ENCODE measurements at places on chromosomes 5 and 9.

- no peak for DNase-seq
These were observed 145.6 kb downstream of the FBXL7 start for GRCh38 chr5:15645381-15646160.

- no peak for DNase-seq
These were observed 24.6 kb upstream of the IFNK start for GRCh38 chr9:27499451-27499850.

GRCh38 chr9:87675906-87676515 is 49.9 kb upstream of the CTSL start:
- no peak for DNase-seq

- no peak for DNase-seq
These were observed 31.3 kb downstream of the KCNN2 start for GRCh38 chr5:114393159-114393558.

DNA sequence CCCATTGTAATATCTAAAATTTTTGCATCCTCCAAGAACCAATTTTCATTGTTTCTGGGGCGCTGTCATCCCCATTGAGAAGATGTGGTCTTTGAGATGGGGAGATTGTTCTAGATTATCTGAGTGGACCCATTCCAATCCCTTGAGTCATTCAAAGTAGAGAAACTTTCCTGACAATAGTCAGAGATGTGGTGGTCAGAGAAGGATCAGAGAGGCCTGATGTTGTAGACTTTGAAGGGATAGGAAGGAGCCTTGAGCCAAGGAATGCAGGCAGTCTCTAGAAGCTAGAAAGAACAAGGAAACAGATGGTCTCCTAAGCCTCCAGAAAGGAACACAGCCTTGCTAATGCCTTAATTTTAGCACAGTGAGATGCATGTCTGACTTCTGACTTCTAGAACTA is 80.4 kb downstream of the TEK start:
- no peak for DNase-seq

DNA sequence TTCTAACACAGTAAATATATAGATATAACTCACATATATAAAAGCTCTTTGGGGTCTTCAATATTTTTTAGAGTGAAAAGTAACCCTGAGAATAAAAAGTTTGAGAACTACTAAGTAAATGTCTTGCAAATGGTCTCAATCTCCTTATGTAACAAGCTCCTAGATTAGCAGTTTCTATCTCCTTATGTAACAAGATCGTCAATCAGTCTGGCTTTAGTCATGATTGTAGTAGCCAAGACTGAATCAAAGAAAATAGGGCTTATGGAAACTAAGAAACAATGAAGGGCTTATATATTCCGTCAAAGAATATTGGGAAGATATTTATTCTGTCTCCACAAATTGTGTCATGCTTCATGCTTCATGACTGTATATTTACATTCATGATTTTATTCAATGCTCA is 22.4 kb upstream of the FREM1 start:
- no peak for DNase-seq

- DNase-seq = no peak
These were observed 1852.8 kb downstream of the EFNA5 start for GRCh38 chr5:105817914-105818313.

GRCh38 chr5:134071614-134072207 is 42.8 kb upstream of the TCF7 start:
- no peak for DNase-seq

DNA sequence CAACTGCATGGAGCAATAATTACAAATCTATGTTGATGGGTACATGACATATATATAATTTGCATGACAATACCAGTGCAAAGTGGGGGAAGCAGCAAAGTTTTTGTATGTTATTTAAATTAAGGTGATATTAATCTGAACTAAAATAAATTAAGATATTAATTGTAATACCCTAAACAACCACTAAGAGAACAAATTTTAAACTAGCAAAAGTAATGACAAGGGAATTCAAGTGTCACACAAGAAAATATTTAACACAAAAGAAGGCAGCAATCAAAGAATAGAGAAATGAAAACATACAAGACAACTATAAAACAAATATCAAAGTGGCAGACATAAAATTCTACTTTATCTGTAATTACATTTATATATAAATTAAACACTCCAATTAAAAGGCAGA is 2003.4 kb downstream of the MAT2B start:
- no peak for DNase-seq

- DNase-seq = no peak
These were observed 161.8 kb upstream of the VLDLR start for GRCh38 chr9:2459756-2460155.

GRCh38 chr9:32345243-32345642 is 39.2 kb upstream of the ACO1 start:
- no peak for DNase-seq

DNA sequence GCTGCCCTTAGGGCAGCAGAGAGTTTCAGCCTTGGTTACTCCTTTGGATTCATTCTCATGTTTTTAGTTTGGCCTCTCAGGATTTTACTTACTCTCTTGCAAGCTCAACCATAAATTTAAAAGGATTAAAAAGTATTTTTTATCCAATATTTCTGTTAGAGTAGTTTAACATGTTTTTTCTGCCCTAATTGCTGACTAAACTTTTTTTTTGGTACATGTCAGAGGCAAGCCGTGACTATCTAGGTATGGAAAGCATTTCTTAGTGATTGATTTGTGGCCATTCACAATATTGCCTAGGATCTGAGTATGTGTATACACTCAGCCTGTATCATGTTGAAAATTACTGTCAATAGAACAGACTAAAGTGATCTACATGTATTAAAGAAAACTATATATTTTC is 92.1 kb downstream of the MELK start:
- DNase-seq = no peak

- DNase-seq = no peak
These were observed 75.3 kb downstream of the TRIO start for GRCh38 chr5:14218480-14218879.

- DNase-seq = no peak
These were observed 6.6 kb downstream of the POC5 start for GRCh38 chr5:75710637-75711036.

DNA sequence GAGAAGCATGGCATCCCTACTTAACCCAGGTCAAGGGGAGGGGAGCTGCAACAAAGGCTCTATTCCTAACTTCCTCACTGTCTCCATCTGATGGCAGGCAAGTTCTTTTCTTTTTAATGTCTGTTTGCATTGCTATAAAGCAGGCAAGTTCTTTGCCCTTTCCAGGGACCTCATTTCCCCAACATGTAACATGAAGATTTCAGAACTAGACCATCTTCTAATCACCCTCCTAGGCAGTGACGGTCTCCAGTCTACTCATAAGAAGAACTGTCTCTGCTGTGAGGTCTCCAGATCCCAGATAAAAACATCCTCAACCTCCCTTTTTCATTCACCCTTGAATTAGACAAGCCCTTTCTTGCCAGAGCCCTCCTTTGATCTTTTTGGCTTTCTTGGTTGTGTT is 42.1 kb downstream of the PPP1R2B start:
- no peak for DNase-seq

DNA sequence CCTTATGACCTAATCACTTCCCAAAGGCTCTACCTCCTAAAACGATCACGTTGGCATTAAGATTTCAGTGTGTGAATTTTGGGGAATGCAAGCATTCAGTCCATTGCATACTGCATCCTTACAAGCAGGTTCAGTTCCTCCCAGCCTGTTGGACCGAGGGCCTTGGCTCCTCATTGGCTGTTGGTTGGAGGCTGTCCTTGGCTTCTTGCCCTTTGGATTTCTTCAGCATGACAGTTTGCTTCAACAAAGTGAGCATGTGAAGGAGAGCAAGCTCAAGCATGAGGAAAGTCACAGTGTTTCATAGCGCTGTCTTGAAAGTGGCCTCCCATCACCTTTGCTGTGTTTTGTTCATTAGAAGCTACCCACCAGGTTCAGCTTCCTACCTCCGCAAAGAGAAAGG is 109.5 kb downstream of the GADD45G start:
- no peak for DNase-seq

- no peak for DNase-seq
These were observed 8.9 kb downstream of the B4GALT1 start for GRCh38 chr9:33157960-33158842.

DNA sequence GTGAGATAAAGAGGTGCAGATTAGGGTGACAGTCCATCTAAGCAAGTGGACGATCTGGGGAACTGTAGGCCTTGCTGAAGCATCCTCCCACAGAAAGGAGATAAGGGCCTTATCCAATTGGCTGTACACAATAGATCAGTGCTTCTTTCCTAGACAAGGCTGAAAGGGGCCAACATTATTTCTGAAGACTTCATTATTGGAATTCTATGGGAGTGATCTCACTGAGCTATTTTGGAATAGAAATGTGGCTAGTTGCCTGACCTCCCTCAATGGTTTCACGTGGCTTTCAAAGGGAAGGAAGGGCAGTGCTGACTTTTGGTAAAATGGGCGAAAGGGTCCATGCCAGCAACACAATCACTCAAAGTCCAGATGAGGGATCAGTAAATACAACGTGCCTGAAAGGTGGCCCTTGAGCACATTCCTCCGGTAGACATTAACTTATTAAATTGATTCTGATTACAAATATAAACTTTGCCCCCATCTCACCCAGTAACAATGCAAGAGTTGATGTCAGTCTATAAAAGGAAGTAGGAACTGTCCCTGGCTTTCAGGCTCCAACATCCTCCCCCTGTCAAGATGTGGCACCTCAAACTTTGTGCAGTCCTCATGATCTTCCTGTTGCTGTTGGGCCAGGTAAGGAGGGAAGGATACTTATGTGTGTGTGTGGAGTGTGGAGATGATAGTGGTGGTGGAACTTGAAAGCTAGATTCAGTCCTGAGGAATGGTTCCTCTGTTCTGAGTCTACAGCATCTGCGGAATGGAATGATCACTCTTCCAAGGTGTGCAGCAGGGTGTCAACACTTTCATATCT is at the start of gene LEAP2:
Gene LEAP2, plus strand, starts transcription at position 550 of the 811 bp plus-strand sequence. Its CDS starts 27 bp downstream, at position 577.
- DNase-seq = no peak

- no peak for DNase-seq
These were observed 254.1 kb downstream of the FSTL4 start for GRCh38 chr5:133358271-133358670.

DNA sequence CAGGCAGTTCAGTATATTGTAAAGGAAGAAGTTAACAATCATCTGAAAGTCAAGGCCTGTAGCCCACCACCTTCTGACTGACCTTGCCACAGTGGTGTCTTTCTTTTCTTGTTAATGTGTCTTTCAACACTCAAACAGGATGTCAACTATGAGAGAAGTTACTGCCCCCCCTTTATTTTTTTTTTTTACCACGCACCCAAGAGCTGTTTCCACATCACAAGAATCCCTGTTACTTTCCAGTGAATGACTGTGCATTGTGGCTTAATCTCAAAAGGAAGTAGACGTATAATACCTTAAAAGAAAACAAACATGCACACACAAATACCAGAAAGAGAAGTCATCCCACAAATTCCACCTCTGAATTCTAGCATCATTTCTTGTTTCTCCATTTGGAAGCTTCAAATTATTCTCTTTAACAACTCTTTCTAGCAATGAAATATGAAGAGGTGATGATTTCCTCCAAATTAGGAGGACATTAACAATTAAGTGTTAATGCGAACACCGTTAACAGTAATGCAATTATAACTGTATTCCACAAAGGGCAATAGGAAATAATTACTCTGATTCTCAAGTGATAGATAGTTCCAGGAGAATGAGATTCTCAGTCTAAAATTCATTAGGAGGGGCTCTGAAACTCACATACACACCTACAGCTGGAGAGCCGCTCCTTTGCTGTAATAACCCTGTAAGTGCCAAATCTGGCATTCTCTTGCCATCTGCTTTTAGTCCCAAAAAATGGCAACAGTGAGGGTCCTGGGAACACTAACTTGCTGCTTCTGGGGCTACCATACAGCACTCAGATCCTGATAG is 201.0 kb downstream of the EFNA5 start:
- DNase-seq = no peak

GRCh38 chr9:113772121-113772810 is 103.8 kb upstream of the ZNF618 start:
- DNase-seq = no peak

GRCh38 chr5:163938595-163938994 is 433.2 kb downstream of the MAT2B start:
- DNase-seq = no peak

- DNase-seq = no peak
These were observed 17.1 kb downstream of the MTREX start for GRCh38 chr5:55324815-55325418.

GRCh38 chr5:39521940-39522590 is 97.3 kb upstream of the DAB2 start:
- DNase-seq = no peak

DNA sequence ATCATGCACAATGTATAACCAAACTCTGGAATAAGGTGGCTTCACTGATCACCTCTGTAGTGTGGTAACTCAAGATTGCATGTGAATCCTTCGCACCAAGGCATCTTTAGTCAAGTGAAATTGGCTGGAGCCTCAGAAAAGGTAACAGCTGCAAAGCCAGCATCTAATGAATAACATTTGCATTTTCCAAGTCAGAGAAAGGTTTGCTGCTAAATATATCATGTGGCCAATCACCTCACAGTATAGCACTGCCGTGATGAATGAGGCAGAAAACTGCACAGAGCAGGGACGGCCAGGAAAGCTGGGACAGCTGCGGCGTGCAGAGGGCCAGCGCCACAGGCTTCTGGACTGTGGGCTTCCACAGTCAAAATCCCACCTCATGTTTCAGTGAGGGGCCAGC is 18.5 kb downstream of the MRPS27 start:
- no peak for DNase-seq

- no peak for DNase-seq
These were observed 572.9 kb upstream of the SGCD start for GRCh38 chr5:155753943-155754581.

GRCh38 chr5:114940709-114941108 is 229.0 kb downstream of the TRIM36 start:
- no peak for DNase-seq

GRCh38 chr9:80020056-80020455 is 448.3 kb downstream of the TLE4 start:
- DNase-seq = no peak

- no peak for DNase-seq
These were observed 168.0 kb downstream of the TAF11L14 start for GRCh38 chr5:17802256-17802655.

DNA sequence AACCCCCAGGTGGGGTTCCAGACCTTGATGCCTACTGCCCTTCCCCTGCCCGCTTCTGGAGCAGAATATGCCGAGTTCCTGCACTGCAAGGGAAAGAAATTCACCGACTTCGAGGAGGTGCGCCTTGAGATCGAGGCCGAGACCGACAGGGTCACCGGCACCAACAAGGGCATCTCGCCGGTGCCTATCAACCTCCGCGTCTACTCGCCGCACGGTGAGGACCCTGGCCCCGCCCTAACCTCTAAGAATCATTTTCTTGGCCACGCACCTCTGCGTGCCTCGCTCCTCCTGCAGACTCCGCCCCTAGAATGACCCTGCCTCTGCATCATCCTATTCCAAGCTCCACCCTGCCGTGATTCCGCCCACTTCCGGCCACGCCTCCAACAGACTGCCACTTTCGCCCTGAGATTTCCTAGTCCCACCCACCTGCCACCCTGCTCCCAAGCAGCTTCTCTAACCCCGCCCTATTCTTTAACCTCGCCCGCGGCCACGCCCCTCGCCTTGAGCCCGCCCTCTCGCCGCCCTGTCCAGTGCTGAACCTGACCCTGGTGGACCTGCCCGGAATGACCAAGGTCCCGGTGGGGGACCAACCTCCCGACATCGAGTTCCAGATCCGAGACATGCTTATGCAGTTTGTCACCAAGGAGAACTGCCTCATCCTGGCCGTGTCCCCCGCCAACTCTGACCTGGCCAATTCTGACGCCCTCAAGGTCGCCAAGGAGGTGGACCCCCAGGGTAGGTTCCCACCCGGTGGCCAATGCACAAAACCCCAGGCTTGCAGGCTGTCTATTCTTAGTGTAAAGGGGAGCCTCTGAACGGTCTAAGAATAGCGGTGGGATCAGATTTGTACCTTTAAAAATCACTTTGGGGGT is 15.6 kb downstream of the DNM1 start:
- no peak for DNase-seq

GRCh38 chr9:114085387-114085789 is 7.3 kb upstream of the AMBP start:
- DNase-seq = no peak

Measured in cortex of kidney (tissue), 1 donor.